ENCODE measurements at places on chromosomes 3 and 15. TPM values are rescaled to one million over a fixed set of nuclear protein-coding genes. Genes with fewer than 3 reads are reported as not detected.

- no peak for DNase-seq
These were observed 144.6 kb downstream of the ALDH1A2 start for GRCh38 chr15:57920911-57921310.

- DNase-seq = no peak
These were observed 83.6 kb downstream of the BDH1 start for GRCh38 chr3:197472151-197472550.

GRCh38 chr15:40932156-40932555, 3.0 kb downstream of the DLL4 start:
- DNase-seq = no peak

DNA sequence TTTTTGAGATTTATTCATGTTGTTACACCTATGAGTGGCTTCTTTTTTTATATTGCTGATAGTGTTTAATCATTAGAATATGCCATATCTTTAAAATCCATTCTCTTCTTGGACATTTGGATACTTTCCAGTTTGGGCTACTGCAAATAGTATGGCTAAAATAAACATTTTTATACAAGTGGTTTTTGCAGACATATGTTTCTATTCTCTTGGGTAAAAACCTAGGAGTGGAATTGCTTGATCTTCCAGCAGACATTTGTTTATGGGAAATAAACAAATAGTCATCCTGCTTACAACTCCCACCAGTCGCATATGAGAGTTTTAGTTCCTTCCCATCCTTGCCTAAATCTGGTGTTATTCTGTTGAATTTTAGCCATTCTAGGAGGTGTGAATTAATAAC, 193.1 kb downstream of the ALCAM start:
- DNase-seq = no peak

- no peak for DNase-seq
These were observed 1.4 kb downstream of the CDAN1 start for GRCh38 chr15:42735382-42736165.

DNA sequence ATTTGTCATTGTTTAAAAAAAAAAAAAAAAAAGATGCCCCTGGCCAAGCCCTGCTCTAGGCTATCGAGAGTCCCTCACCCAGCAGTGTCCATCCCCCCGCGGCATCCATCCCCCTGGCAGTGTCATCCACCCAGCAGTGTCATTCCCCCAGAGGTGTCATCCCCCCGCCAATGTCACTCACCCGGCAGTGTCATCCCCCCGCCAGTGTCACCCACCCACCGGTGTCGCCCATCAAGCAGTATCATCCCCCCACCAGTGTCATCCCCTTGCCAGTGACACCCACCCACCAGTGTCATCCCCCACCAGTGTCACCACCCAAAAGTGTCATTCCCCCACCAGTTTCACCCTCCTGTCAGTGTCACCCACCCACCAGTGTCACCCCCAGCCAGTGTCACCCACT, 99.3 kb upstream of the PRR20G start:
- DNase-seq = no peak

- peak; percentile 40 for DNase-seq
These were observed 9.8 kb upstream of the TXNRD3 start for GRCh38 chr3:126664591-126665214.

- no peak for DNase-seq
These were observed 26.3 kb upstream of the TMEM45A start for GRCh38 chr3:100465892-100466777.

GRCh38 chr15:27861171-27861570, 237.9 kb downstream of the OCA2 start:
- no peak for DNase-seq

- DNase-seq = no peak
These were observed 627 bp downstream of the DUSP7 start for GRCh38 chr3:52055537-52056351.

GRCh38 chr3:53196575-53197407, 35.8 kb downstream of the PRKCD start:
- no peak for DNase-seq

- no peak for DNase-seq
These were observed 111.6 kb upstream of the PHLDB2 start for GRCh38 chr3:111747490-111747889.

GRCh38 chr15:91110407-91110806, 10.3 kb downstream of the SV2B start:
- DNase-seq = no peak

- DNase-seq = no peak
These were observed 193.1 kb downstream of the TNIK start for GRCh38 chr3:171267104-171267503.

- no peak for DNase-seq
These were observed 16.3 kb downstream of the SNAPC5 start for GRCh38 chr15:66481107-66481856.

DNA sequence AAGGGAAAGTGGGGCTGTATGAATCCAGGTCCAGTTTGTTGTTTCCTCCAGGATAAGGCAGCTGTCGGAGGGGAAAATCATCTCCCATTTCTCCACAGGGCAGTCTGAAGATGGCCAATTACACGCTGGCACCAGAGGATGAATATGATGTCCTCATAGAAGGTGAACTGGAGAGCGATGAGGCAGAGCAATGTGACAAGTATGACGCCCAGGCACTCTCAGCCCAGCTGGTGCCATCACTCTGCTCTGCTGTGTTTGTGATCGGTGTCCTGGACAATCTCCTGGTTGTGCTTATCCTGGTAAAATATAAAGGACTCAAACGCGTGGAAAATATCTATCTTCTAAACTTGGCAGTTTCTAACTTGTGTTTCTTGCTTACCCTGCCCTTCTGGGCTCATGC, 911 bp downstream of the CCRL2 start:
- no peak for DNase-seq

GRCh38 chr3:196063049-196063448, 18.8 kb downstream of the TFRC start:
- no peak for DNase-seq

GRCh38 chr3:46848271-46849044, 14.8 kb downstream of the MYL3 start:
- DNase-seq = peak; percentile 82

- DNase-seq = no peak
These were observed 28.5 kb downstream of the KLHL25 start for GRCh38 chr15:85766001-85766831.

- no peak for DNase-seq
These were observed 244.1 kb upstream of the STT3B start for GRCh38 chr3:31288641-31289100.

DNA sequence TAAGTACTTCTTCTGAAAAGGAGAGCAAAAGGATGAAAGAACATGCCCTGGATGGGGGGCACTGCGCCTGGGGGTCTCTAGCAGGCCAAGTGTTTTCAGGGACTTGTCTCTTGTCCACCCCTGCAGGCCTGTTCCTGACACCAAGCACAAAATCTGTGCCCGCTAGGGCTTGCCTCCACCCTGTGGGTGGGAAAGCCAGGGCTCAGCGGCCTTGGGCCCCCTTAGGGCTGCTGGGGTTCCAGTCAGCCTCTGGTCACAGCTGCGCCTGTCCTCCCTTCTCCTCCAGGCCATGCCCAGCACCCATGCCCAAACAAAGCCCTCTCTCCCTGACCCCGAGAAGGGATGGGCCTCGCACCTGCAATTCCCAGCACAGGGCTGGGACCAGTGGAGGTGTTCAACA, 71.1 kb upstream of the TRPM1 start:
- no peak for DNase-seq

DNA sequence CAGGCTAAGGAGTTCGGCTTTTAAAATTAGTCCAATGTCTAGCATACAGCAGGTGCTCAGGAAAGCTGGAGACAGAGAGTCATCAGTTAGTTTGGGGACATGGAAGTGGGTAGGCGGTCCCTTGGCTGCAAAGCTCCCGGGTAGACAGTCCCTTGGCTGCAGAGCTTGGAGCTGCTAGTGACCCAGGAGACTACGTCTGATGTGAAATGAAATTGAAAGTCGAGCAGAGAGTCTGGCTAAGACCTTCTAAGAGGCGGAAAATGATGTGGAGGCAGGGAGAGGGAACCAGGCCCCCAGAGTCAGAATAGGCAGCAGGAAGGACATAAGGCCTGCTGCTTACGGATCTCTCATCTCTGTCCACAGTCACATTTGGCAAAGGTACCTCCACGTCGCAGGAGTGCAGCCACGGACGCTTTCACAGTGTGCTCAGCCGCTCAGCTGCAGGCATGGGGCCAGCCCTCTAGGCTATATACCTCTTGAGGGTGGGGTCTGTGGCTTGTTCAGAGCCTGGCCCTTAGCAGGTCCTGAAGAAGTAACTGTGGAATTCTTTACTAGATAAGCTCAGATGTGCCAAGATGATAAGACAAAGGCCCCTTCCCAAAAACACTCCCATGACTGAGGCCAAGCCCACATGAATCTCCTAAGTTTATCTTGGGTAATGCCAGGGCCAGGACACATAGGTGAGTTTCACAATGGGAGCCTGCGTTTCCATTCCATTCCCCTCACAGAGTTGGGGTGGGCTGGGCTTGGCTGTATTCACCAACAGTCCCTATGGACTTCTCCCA, 131.7 kb downstream of the XXYLT1 start:
- DNase-seq = no peak

DNA sequence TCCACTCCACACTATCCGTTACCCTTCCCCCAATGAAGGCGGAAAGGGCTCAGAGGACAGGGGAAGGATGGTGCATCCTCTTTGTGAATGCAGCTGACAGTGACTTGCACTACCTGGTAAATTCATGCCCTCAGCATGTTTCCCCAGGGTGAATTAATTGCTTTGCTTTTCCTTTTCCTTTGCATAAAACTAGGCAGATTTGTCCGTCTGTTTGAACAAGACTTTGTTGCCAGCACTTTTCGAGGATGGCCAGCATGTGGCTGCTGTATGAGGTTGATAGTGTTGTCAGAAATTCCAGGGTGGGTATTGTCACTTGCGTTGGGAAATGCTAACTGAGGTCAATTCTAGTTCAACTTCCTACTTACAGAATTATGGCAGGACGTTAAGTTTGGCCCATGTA, 79.0 kb upstream of the RARB start:
- no peak for DNase-seq

DNA sequence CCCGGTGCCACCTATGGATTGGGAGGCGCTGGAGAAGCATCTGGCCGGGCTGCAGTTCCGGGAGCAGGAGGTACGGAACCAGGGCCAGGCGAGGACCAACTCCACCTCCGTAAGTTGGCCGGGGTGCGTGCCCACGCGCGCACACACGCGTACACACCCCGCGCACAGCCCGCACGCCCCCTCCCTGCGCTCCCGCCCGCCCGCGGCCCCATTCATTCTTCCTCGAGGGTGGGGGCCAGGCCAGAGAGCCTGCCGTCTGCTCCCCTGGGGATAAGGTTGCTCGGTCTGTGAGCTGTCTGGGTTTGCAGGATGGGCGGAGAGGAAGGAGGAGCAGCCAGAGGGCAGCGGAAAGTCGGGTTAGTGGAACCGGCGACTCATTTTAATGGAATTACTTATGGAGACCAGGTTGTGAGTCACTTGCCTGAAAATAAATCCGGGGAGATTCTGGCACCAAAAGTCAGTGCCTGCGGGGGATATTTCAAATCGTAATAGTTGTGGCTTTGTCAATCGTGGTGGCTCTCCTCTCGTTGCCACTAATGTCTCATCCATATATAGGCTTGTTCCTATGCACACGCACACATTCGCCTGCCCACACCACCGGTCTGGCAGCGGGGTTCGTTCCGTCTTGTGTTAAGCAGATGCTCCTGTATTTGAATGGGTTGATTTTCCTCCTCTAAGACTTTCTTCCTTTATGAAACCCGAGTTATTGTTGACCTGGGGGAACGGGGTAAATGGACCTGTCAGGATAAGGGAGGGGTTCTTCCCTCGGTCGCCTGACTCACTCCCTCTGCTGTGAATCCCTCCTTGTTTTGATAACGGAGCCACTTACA, 223.4 kb upstream of the IL12A start:
- no peak for DNase-seq

- no peak for DNase-seq
These were observed 327.1 kb upstream of the TBC1D5 start for GRCh38 chr3:18069568-18069967.

GRCh38 chr3:142992323-142992722, 9.0 kb upstream of the U2SURP start:
- DNase-seq = no peak

Gene ALDH1L1
- 19.2 TPM for total RNA-seq

Gene ADAMTS17
- 16.0 TPM for total RNA-seq

Gene MITF
- 57.7 TPM for total RNA-seq

Gene TERC
- 204 TPM for total RNA-seq

Gene KNG1
- not detected for total RNA-seq

Gene ECE2
- 1.7 TPM for total RNA-seq

Gene RTP1
- total RNA-seq = not detected

Gene IGSF11
- total RNA-seq = 3.4 TPM

Gene MORC1
- total RNA-seq = not detected

Gene GP5
- total RNA-seq = not detected
